Activated effector memory CD4-positive, alpha-beta T cell treated with anti-CD3 and anti-CD28 coated beads, Interleukin-2, amount 50 U/mL, for 16 hours (primary cell): ENCODE measurements at places on chromosomes 1 and 21.

- no peak for DNase-seq
Observed at GRCh38 chr1:218259800-218260199, 25.3 kb upstream of the RRP15 start.

DNA sequence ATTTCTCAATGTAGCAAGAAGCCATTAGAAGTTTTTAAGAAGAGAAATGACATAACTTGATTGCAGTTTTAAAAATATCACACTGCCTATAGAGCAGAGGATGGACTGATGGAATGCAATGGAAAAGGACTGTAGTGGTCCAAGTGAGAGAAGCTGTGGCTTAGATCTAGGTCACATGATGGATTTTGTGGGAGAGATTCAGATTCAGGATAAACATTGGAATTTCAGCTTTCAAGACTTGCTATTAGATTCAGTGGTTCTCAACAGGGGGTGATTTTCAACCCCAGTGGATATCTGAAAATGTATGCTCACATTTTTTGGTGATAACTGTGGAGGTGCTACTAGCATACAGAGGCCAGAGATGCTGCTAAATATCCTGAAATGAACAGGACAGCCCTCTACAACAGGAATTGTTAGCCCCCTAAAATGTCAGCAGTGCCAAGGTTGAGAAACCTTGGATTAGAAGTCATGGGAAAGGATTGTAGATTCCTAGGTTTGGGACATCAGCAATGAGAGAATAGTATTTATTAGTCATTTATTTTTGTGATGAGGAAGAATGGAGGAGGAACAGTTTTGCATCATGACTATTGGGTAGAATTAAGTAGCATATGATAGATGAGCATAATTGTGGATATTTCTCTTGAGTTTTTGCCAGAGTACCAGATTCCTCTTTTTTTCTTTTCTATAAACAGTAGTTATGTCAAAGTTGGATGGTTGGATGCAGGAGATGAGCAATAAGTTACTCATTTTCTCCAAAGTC is 30.1 kb upstream of the KCNK2 start:
- DNase-seq, result no peak

DNA sequence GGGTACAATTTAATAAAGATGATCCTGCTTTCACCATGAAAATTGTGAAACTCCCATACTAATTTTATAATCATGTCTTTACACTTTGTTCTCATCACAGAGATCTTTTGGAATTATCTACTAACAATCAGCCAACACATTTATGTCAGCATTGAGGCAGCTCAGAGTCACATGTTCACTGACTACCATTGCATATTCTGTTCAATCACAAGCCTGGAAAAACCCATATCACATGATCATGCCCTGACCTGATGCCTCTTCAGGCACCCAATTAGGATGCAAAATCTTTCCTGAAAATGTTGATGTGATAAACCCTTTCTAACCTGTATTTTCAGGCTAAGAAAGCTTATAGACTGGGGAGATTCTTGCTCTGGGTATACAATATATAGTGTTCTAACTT is 21.6 kb upstream of the RASAL2 start:
- no peak for DNase-seq

- DNase-seq, result no peak
Observed at GRCh38 chr1:5755552-5756125, 236.6 kb downstream of the NPHP4 start.

DNA sequence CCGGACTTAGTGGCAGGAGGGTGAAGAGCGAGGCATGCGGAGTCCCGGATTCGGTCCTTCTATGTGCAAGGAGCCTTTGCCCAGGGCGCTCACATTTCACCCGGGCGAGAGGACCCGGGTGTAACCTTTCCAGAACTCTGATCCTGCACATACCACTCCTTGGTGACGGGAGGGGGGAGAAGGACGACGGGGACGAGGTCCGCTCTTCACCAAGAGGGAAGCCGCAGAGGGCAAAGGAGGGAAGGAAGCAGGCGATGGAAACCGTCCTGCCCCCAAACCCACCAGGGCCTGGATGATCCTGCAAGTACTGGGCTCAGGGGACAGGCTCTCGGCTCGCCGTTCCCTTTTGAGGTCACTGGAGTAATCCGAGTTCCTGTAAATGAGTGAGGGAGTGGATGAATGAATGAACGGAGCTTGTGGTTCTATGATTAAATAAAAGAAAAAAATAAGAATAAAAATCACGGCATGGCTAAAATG is 993 bp downstream of the SYPL2 start:
- no peak for DNase-seq
